Stimulated activated CD4-positive, alpha-beta T cell treated with anti-CD3 and anti-CD28 coated beads, Interleukin-1b, Interleukin-23, amount 100 ng/mL, for 4 hours (primary cell): ENCODE measurements at places on chromosomes 3 and 15.

- DNase-seq, result no peak
Measured at GRCh38 chr15:89370978-89371227, 36.3 kb upstream of the POLG start.

GRCh38 chr3:126987596-126987995 lies 4.7 kb downstream of the PLXNA1 start:
- no peak for DNase-seq

GRCh38 chr3:156659260-156659659 lies 15.1 kb upstream of the TIPARP start:
- no peak for DNase-seq

DNA sequence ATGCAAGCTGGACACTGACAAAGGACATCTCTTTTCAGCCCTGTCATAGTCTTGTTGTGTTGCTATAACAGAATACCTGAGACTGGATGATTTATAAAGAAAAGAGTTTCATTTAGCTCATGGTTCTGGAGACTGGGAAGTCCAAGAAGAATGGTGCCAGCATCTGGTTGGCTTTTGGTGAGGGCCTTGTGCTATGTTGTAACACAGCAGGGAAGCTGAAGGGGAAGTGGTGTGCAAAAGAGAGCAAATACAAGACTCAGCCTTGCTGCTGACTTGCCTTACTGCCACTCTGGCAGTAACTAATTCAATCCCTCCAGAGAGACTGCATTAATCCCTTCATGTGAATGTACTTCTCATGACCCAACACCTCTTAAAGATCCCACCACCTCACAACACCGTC lies 356.3 kb upstream of the PROK2 start:
- DNase-seq, result no peak

DNA sequence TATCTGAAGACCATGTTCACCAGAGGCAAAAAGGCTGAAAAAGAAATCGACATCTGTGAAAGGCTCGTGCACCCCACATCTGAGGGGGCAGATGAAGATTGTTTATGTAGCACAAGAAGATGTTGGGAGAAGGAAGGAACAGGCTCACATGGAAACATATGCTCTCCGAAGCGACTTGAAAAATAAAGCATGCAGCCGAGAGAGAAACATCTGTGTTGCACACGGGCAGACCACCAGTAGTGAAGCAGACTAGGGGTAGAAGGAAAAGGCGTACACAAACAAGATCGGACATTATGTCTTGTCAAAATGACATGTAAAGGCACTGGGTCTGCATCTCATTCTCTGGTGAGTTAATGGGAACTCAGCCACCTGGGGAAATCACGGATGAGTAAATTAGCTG lies 356.5 kb downstream of the ZIC4 start:
- DNase-seq, result no peak

DNA sequence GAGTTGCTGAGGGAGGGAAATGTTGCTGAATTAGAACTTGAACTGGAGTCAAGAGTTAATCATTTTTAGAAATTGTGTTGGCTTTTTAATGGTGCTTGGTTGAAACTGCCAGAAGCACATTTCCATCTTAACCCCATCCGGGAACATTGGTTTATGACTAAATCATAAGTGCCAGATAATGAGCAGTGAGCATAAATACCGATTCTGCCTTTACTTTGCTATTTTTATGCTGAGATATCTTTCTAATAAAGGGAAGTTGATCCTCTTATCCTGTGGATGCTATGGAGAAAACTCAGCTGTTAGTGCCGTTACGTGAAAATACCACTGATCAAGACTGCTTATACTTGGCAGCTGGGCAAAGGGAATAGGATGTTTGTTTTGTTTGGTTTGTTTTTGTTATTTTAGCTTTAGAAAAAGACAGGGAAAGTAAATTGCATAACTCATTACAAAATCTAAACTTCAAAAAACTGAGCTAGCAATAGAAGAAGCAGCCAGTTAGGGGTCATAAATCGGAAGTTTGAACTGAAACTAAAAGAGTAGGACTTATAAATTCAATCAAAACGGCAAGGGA lies 813.1 kb downstream of the NAALADL2 start:
- DNase-seq, result no peak

DNA sequence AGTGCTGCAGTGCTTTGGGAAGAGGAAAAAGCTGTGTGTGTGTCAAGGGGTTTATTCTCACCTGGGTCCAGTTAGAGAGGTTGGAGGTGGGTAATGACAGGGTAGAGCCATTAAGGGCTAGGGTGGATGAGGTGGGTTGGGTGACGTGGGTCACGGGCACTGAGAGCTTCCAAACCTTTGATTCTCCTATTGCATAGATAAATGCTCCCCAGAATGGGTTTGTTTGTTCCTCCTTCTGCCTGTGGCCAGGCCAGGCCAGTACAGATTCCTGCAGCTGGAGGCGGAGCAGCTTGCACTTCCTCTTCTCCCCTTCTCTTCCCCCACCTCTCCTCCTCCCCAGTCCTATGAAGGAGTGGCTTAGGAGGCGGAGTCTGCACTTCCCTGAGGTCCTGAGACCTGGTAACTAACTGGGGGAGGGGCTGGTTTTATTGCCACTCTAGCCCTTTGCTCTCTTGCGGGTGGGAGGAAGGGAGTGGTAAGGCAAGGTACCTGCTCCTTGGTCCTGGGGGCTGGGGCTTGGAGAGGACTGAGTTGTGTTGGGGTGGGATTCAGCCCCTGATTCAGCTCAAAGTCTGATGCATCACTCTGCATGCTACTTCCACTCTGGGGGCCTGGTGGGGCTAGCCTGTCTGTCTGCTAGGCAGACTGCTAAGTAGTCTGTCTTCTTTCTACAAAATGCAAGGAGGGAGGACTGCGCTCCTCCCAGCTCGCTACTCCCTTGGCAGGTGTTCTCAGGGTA lies 3.5 kb downstream of the SPINT1 start:
- DNase-seq, result no peak

DNA sequence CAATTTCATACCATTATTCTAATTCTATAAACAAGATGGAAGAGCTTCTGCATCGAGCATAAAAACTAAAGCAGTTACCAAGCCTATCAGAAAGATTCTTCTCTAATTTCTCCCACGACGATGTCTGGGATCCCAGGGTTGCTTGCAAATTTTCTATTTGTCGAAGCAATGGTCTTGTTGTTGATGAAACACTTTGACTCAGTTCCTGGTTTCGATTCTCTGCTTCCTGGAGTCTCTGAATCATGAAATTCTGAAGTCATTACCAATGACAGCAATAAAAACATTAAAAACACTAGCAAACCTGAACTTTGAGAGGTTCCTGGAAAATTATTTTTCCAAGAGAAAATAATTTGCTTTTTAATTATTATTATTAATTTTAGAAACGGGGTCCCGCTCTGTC lies 18.7 kb downstream of the TMF1 start:
- no peak for DNase-seq

DNA sequence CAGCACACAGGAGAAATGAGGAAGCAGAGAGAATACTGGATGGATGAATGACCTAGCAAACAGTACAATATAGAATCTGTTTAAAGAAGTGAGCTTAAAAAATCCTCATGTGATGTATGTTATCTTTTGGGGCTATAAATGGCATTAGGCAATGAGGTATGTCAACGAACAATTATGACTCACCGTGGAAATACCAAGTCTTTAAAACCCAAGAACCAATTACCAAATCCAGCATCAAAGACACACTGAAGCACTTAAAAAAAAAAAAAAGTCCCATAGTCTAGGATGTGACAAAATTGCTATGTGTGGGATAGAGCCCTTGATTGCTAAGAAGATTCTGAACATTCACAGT lies 36.3 kb upstream of the HERC1 start:
- DNase-seq, result no peak

GRCh38 chr3:79872483-79872882 lies 104.7 kb upstream of the ROBO1 start:
- no peak for DNase-seq

- no peak for DNase-seq
Measured at GRCh38 chr3:195753581-195753980, 32.8 kb downstream of the MUC20 start.

- no peak for DNase-seq
Measured at GRCh38 chr15:66097151-66098021, 156.2 kb downstream of the MEGF11 start.

- DNase-seq, result no peak
Measured at GRCh38 chr3:64992530-64993285, 304.9 kb upstream of the ADAMTS9 start.

- DNase-seq, result no peak
Measured at GRCh38 chr15:60155661-60156060, 151.6 kb downstream of the FOXB1 start.

- peak; percentile 5 for DNase-seq
Measured at GRCh38 chr3:20104167-20104661, 64.0 kb downstream of the KAT2B start.

GRCh38 chr15:69951256-69951897 lies 146.3 kb downstream of the TLE3 start:
- DNase-seq, result no peak

- DNase-seq, result no peak
Measured at GRCh38 chr15:43625106-43625505, 6.5 kb upstream of the STRC start.

- no peak for DNase-seq
Measured at GRCh38 chr3:186002884-186003472, 65.2 kb upstream of the TRA2B start.

DNA sequence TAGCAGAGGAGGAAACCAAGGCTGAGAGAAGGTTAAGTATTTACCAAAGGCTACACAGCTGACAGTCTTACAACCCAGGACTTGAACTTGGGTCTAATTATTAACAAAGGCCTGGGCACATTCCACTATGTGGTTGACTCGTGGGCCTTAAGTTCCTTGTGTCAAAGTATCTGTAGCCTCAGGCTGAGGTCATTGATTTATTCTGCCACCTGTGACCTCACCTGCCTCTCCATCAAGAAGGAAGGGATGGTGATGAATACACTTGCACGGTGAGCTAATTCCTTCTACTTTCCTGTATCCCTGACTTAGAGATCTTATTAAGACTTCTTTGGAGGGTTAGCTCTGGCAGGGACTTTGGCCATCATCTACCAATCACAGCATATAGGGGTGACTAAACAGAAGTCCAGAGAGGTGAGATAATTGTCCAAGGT lies 19.9 kb upstream of the LRRC58 start:
- DNase-seq, result no peak
